ENCODE measurements at places on chromosomes 3 and 15. TPM values are rescaled to one million over a fixed set of nuclear protein-coding genes. Genes with fewer than 3 reads are reported as not detected.

DNA sequence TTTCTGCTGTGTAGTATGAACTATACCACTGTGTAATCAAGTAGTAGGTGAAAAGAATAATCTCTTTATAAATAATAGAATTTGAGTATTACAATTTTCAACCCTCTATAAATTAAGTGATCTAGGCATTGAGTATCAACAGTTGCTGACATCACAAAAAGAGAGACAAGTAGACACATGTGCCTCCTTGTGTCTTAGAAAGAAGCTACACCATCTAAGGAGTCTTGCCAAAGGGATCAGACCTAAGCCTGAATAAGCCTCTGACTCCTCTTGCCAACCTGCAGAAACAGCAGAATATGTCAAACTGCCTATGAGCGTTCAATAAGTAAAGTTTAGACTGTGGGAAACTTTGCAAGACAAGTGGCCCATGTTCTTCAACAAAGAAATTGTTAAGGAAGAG lies 5.8 kb upstream of the MTMR10 start:
- H3K27ac ChIP-seq = no peak overlapping the region
- no peaks in the 10 kb centered on the region for H3K36me3 ChIP-seq

DNA sequence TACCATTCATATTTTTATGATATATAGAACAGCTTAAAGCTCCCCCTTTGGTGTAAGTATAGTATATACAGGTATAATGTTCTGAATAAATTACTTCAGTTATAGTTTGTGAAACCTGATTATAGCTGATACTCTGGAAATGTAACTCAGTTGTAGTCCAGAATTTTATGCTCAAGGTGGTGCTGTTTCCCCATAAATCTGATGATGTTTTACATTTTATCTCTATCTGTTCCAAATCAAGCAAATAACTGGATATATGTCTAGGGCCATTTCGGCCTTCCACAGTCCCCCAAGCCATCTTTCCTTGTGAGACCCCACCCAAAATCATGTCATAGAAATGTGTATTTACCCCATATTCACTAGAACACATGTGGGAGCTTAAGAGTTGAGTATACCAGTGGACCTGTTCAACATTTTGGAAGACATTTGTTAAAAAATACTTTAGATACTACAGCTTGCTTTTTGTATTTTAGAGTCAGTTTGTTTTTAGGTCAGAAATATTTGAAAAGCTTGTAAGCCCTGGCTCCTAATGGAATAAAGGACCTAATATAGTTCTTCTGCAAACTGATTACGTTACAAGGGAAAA lies 107.1 kb downstream of the ATG7 start:
- DNase-seq = no peak
- peaks cover 6% of the 10 kb centered on the region for H3K36me3 ChIP-seq
- H3K27ac ChIP-seq = no peak overlapping the region
- no peaks in the 10 kb centered on the region for H3K27me3 ChIP-seq
- no peaks in the 10 kb centered on the region for H3K4me1 ChIP-seq

Gene TNFAIP8L3
- not detected for polyA plus RNA-seq

- no peaks in the 10 kb centered on the region for H3K36me3 ChIP-seq
- H3K4me3 ChIP-seq = no peak overlapping the region
- H3K4me1 ChIP-seq = no peaks in the 10 kb centered on the region
- no peaks in the 10 kb centered on the region for H3K27me3 ChIP-seq
- no peak for DNase-seq
Observed at GRCh38 chr15:65058394-65059368, 9.1 kb downstream of the RASL12 start.

Gene DPH6
- 26.9 TPM for polyA plus RNA-seq

Measured in naive thymus-derived CD8-positive, alpha-beta T cell (primary cell).